ENCODE measurements at places on chromosomes 2 and 18.

DNA sequence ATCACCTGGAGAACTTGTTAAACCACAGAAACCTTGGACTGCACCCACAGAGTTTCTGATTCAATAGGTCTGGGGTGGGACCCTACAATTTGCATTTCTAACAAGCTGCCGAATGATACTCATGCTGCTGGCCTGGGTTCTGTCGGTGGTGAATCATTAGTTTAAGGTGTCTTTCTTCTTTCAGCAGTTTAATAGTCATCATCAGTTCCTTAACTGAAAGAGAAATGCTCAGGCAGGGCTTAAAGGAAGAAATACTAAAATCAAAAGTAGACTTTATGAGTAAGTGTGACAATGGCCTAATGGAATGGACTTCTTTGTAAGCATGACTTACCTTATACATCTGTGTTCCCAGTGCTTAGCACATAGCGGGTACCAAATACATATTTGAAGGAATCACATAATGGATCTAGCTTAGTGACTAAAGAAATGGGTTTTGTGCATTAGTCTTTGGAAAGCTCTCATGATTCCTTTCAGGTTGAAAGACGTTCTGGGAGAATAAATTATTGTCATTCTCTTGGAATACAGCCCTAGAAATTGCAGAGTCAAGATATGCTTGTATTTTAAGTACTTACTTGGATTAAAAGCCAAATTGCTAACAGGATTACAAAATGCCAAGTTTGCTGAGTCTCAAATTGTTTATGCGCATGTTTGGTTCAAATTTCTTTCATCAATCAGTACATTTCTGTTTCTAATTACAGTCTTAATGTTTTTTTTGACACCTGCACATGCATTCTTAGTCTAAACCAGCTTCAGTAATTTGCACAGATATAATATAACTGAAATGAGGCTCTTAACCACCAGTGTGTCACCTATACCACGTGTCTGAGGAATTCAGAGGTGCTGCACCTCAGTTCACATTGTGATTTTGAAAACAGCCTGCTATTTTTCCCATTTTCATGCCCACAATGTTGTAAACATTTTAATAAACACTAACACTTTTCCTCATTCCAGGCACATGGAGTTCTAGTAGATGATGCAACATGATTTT lies 220.3 kb upstream of the NRP2 start:
- DNase-seq = no peak

GRCh38 chr2:165536851-165537499 lies 67.5 kb downstream of the CSRNP3 start:
- DNase-seq = no peak

DNA sequence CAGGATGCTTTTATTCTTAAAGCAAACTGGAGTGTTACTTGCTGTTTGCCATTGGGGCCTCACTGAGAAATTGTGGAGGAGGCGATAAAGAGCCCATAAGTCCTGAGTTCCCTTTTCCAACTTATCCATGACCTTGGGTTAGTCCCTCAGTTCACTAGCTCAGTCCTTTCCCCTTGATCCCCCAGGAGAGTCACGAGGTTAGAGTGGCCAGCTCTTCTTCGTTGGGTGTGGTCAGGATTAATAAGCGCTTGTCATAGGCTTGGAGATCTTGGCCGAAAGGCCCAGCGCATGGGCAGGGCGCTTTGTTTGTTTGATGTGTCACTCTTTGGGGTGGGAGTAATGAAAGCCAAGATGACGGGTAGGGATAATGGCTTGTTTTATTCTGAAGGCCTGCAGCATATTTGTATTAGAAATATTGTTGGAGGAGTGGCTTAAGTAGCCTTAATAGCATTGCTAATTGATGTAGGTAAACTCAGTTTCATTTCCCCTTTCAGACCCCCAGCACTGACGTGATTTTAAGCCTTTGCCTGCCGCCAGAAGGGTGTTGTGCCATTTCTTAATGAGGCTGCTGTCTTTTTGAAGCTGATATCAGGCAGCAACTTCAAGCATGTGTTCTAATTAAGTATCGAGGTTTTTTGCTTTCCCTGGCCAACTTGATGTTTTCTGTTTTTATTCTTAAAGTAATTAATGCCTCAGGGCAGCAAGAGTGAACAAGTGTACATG lies 15.7 kb downstream of the GRHL1 start:
- no peak for DNase-seq

DNA sequence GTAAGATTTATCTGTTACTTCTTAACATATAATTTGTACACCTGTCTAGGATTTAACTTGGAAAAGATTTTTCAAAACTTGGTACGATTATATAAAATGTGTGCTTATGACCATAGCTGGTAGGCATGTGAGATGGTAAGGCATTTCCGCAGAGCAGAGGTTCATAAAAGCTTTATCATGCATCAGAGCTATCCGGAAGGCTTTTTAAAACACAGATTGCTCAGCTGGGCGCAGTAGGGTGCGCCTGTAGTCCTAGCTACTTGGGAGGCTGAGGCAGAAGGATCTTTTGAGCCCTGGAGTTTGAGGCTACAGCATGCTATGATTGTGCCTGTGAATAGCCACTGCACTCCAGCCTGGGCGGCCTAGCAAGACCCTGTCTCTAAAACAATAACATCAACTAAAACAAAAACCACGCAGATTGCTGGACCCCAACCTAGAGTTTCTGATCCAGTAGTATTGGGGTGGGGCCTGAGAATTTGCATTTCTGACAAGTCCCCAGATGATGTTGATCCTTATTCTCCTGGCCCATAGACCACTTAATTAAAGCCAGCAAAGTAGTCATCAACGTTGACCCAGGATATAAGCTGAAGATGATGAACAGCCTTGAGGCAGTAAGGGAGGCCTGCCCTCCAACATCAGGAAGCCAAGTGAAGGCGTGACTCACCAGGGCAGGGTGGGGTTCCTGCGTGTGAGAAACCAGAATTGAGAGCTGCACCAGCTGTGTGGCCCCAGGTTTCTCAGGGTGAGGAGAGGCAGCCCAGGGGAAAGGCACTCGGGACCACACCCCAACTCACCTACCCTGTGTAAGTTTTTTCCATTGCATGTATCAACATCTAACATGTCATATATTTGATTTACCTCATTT lies 21.6 kb upstream of the SLC20A1 start:
- peak; percentile 70 for DNase-seq

DNA sequence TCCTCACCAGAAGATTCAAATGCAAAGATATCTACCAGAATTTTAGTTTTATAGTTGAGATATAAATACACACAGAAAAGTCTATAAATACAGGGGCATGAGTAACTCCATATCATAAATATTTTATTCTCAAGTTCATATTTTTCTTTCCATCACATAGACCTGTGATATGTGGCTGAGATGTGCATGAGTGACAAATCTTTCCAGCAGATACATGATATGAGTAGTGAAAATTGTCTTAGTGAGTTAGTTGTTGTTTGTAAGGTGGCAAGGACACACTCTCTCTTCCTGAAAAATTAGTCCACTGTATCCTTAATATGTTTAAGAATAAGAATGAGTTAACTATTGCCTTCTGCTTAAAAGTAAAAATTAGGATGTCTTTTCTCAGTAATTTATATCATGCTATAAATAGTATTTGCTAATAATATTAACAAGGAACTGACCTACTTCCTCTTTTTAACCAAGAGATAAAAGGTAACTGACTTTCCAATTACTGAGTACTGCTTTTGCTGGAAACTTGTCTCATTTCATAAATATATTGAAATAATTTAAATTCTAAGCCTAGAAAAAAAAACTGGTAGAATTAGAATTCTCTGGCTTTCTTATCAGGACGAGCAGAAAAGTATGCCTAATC lies 85.2 kb upstream of the SESTD1 start:
- DNase-seq = no peak

DNA sequence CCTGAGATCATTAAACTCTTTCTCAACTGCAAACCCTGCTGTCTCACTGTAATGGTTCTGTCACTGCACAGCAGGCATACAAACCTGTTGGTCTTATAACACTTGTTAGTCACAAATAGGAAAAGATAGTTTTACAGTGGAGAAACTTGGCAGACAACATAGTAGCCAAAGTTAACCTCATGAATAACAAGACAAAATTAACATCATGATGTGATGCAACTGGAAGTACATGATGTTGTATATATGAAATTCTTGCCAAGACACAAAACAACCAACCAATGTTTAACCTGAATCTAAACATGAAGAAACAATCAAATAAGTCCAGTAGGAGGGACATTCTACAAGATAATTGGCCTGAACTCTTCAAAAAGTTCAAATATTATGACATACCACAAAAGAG lies 189.3 kb downstream of the RNF152 start:
- DNase-seq = no peak

GRCh38 chr2:86697551-86698104 lies 22.5 kb upstream of the RMND5A start:
- DNase-seq = no peak

DNA sequence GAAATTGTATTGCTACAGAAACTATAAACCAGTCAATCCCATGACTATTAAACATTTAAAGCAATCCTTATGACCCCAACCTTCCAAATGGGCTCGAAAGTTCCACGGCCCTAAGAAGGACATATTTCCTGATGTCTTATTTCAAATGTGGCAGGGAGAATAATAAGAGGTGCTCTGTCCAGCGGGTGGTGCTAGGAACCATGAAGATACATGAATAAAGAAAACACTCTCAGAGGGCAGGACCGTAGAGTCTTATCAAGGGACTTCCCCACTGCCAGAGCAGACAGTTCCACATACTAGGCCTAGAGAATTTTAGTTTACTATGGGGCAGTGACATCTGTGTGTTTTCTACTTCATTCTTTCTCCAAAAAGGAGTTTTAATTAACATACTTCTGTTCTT lies 187.1 kb upstream of the PIK3C3 start:
- no peak for DNase-seq

DNA sequence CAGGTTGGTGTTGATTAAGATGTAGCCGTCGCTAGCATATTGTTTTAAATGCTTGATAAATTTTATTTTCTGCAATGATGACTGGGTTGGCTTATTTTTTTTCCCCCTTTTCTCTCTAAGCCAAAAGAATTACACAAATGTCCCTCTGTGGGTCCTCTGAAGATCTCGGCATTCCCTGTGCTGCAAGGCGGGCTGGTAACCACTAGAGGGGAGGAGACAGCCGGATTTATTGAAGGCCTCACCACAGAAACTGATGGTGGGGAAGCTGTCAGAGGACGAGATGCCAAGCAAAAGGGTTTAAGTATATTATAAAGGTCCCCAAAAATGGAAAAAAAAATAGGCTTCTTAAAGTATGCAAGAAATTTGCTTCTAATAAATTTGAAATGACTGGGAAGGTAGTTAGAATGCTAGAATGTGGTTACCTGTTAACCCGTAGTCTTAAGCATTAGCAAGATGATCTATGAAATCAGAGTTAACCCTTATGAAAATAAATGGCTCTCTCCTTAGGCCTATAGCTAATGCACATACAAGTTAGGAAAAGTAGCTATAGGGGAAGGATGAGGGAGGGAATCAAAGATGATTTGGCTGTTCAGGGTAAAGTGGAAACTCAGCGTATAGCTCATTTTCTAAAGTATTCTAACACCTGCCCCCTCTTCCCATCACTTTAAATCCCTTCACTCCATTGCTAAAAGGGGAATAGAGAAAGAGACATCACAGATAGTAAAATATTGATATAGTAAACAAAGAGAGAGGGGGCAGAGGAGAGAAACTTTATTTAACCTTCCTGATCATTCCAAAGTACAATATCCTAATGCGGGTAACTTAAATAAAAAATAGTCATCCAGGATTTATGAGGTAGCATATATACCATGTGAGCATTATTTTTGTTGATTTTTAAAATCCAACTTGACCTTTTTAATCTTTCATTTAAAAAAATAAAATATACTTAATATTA lies 894.5 kb upstream of the POU3F3 start:
- no peak for DNase-seq

GRCh38 chr2:36404754-36405153 lies 49.2 kb downstream of the CRIM1 start:
- DNase-seq = no peak

Measured in stimulated activated CD4-positive, alpha-beta T cell treated with anti-CD3 and anti-CD28 coated beads, Interleukin-2, amount 100 ng/mL, for 4 hours (primary cell).